GOT3 (cell line): ENCODE measurements at places on chromosomes 6 and 20.
A peak's percentile ranks its signal among the peaks of the same experiment; 100 is the strongest.

DNA sequence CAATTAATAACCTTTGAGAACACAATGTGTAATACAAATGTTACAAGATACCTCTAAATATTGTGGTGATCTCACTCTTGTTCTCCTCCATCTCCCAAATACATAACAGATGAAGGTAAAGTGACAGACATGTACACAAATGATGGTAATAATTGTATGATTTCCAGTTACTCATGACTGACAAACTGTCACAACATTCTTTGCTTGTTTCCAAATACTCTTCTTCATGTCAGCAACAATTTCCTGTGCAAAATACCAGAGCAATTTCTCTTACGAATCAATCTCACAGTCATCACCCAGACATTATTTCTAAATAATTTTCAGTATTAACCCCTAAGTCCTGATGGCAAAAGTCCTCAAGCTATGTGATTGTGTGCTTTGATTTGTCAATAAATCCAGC is 92.9 kb downstream of the RPS12 start:
- DNase-seq: no peak

GRCh38 chr6:135870722-135871121 is 19.2 kb downstream of the PDE7B start:
- no peak for DNase-seq

DNA sequence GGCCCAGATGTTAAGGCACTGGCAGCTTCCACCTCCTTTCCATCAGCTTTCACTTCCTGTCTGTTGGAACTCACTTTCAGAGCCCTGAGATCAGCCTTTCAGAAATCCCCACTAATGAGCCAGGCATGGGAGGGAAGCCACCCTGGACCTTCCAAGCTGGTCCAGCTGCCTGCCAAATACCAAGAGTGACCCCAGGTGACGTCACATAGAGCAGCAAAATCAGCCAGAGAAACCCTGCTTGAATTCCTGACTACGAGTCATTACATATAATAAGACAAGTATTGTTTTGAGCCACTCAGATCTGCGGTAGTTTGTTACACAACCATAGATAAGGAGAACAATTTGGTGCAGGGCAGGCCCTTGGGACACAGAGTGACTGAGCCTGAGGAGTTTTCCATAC is 556.0 kb upstream of the JAG1 start:
- DNase-seq: no peak

DNA sequence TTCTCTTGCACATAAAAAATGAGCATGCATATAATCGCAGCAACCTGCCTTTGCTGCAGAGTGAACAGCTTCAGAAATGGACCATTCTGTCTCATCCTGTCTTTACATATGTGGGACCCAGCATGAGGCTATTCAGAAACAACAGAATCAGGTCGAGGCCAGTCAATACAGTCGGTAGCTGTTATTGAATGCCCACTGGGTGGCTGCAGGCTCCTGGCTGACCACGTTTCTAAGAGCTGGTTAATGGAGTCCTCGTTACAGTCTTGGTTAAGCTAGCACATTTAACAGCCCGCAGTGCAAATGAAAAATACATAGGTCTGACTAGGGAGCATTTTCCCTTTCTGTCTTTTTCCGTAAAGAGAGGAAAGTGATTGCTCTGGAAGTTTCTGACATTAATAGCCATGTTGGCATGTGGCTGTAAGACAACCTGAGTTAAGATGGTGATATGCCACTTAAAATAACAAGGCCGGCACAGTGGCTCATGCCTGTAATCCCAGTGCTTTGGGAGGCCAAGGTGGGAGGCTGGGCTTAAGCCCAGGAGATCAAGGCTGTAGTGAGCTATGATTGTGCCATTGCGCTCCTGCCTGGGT is 75.0 kb downstream of the SHLD1 start:
- DNase-seq: no peak

DNA sequence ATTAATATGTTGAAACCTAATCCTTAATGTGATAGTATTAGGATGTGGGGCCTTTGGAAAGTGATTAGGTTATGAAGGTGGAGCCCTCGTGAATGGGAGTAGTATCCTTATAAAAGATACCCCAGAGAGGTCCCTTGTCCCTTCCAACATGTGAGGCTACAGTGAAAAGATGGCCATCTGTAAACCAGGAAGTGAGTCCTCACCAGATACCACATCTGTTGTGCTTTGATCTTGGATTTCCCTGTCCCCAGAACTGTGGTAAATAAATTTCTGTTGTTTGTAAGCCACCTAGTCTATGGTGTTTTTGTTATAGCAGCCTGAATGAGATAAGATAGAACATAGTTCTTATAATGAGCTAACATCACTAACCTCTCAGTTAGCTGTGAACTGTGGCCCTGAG is 16.6 kb upstream of the CALHM6 start:
- no peak for DNase-seq

- DNase-seq: no peak
Observed at GRCh38 chr20:57701090-57701489, 8.7 kb downstream of the PMEPA1 start.

DNA sequence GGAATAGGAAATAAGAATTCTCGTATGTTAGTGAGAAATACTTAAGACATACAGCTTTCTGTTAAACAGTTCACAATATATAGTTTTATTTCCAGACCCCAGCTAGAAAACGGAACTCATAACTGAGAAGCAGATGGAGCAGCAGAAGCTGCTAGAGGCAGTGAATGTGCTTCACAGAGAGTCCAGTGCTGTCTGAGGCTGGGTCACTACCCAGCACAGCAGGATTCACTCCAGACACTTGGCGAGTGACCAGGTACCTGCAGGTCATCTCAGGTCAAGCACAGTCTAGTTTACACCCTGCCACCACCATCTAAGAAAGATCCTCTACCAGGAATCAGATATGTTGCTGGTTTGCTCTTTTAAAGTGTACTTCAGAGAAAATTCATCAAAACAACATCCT is 243.1 kb upstream of the RAB32 start:
- DNase-seq: no peak

GRCh38 chr20:46126440-46127056 is 8.4 kb downstream of the CD40 start:
- no peak for DNase-seq

DNA sequence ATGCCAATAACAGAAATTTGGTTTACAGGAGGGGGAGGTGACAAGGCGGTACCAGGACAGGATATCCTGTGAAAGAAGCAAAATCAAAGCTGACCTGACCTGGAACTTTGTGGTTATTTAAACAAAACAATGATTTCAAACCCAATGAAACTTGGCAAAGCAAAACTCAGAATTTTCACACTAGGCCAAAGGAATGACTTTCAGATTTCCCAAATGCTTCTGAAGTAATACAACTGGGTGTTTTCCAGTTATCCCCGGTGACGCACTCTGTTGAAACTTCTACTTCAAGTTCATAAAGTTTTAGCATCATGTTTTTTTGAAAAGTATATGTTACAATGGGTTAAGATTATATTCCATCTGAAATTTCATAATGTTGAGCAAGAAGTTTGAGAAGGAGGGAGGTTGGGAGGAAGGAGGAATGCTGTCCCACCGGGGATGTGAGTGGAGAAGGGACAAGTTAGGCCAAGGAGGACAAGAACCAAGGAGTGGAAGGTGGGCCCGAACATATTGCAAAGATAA is 78.1 kb upstream of the TRAF3IP2 start:
- DNase-seq: no peak

DNA sequence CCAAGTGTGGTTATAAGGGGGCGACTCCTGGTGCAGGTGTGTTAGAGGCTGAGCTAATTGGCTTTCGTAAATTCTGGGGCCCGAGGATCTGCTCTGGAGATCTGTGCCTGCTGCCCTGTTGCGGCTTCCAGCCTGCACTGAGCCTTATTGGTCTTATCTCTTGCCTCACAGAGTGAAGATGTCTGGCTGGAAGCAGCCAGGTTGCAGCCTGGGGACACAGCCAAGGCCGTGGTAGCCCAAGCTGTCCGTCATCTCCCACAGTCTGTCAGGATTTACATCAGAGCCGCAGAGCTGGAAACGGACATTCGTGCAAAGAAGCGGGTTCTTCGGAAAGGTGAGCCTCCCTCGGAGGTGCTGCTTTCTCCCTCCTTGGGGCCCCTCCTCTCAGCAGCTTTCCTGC is 20.0 kb downstream of the PRPF6 start:
- DNase-seq: no peak

GRCh38 chr6:150937132-150937906 is 71.8 kb downstream of the MTHFD1L start:
- DNase-seq: no peak

GRCh38 chr6:79416931-79417330 is 120.3 kb downstream of the LCA5 start:
- no peak for DNase-seq

- DNase-seq: no peak
Observed at GRCh38 chr6:134619789-134620188, 301.9 kb upstream of the SGK1 start.

- no peak for DNase-seq
Observed at GRCh38 chr6:16511040-16511660, 250.1 kb downstream of the ATXN1 start.

DNA sequence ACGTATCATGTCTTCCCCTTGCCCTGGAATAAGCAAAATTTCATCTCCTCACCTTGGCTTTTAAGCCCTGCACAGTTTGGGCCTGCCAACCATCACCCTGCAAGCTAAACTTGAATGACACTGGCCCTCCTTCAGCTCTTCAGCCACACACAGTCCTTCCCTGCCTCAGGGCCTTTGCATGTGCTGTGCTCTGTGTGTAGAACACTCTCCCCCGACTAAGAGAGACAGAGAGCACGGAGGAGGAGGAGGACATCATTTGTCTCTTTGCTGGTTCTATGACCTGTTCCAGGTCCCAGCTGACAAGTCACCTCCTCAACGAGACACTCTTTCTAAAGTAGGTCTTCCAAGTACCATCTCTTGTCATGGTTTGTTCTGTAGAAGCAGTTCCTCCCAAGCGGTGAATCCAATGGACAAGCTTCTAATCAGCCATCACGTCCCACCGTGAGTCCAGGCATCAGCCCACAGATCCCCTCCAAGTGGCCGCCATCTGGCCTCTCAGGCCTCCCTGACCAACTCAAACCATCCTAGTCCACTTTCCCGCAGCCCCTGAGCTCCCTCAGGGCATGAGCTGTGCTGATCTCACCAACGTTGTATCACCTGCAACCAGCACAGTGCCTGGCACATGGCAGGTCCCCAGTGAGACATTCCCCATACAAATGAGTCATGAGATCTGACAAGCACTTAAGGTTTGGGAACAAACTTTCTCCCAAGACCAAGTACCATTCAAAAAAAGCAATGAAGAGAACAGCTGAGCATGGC is 30.5 kb downstream of the NFATC2 start:
- no peak for DNase-seq

DNA sequence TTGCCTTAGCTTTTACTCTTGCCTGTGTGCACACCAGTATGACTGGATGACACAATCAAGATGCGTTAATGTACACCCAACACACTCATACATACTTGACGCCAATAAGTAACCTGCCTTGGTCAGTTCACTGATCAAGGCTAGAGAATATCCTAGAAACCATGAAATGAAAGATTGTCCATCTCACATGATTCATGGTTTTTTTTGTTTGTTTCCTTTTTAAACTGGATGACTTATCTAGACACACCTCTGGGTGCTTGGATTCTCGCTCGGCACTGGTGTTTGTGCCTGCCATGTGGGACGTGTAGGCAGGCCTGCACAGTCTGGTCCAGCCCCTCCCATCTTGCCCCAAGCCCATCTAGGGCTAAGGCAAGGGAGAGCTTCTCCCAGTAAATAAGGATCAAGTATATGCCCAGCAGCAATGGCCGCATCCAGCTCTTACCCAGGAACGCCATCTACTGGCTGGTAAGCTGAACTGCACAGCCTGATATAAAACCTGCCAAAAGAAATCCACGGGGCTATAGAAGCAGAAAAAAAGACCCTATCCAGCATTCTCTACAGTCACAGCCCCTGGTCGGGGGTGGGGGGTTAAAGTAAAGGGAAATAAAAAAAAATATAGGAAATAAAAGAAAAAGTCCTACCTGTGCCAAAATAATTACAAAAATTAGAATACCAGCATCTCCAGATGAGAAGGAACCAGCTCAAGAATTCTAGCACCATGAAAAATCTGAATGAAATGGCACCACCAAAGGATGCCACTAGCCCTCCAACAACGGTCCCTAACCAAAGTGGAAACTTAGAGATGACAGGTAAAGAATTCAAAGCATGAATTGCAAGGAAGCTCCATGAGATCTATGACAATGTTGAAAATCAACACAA is 73.3 kb downstream of the OTOR start:
- no peak for DNase-seq

DNA sequence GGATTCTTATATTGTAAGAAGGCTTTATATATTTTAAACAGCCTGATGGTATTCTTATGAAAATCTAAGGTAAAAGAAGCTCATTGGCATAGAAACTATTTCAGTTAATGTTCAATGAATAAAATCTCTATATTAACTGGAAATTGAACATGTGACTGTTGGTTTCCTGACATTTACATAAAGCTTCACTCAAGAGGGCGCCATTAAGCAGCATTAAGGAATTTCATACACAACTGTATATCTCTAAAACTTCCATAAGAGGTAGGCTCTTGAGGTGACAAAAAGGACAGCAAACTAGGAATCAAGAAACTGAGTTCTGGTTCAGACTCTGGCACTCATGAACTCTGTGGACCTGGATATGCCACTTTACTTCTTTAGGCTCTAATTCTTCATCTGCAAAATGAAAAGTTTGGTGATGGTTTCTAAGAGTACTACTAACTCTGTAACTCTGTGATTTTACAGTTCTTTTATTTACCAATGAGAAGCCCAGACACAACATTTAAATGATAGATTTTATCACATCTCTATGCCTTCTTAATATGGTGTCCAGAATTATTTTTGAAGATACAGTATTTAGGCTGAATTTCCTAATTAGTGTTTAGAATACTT is 147.5 kb downstream of the FLRT3 start:
- DNase-seq: no peak

- DNase-seq: peak; percentile 28
Observed at GRCh38 chr20:41249411-41250281, 67.9 kb downstream of the ZHX3 start.

GRCh38 chr6:29834564-29835436 is 7.2 kb downstream of the HLA-G start:
- DNase-seq: no peak

- no peak for DNase-seq
Observed at GRCh38 chr6:132490478-132491204, 22.3 kb downstream of the STX7 start.

DNA sequence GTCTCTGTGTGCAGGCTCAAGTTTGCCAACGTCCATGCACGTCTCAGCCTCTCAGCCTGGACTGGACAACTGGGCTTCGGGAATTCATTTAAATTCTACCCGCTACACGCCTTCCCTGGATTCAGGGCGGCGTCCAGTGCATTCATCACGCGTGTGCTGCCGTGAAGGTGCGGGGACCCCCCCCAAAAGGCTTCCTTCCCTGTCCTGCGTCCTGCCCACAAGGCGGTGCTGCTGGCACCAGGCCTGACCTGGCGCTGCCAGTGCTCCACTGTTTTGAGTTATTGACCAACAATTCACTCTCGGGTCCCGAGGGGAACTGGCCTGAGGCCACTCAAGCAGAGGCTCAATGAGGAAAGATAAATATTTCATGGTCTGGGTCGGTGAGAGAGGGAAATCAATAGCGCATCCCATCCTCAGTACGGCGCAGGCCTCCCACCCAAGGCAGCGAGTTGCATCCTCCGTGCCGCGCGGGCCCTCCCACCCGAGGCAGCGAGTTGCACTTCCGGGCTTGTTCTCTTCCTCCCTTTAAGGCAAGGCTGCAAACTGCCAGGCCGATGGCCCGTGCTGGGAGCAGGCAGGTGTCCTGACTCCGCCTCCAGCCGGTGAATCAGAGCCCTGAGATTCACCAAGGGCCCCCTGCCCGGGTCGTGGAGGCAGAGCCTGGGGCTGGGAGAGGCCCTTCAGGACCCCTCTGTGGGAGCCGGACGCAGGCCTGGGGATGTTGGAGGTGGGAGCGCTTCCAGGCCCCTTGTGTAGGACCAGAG is 22.8 kb upstream of the BHLHE23 start:
- DNase-seq: no peak
